Placental pericyte (primary cell): ENCODE measurements at places on chromosomes 6 and 20. TPM values are rescaled to one million over a fixed set of nuclear protein-coding genes. Genes with fewer than 3 reads are reported as not detected.

Gene SLC35B2
- 88.8 and 116 TPM in 2 replicates for total RNA-seq

Gene LINC00237
- not detected in 2 replicates for total RNA-seq

Gene CD40
- total RNA-seq: 0.57 and 0.66 TPM in 2 replicates

Gene KCNQ2
- total RNA-seq: not detected in 2 replicates

Gene CLPSL1
- total RNA-seq: not detected in 2 replicates

Gene SRSF12
- total RNA-seq: under 0.01 TPM in 1 of 2 replicates, not detected in the other

Gene TREM2
- total RNA-seq: 0.22 TPM in 1 of 2 replicates, not detected in the other

Gene VGLL2
- not detected in 2 replicates for total RNA-seq

Gene GLP1R
- not detected in 2 replicates for total RNA-seq

Gene BMP6
- 1.4 and 4.6 TPM in 2 replicates for total RNA-seq

Gene RIPOR2
- 0.22 and 4.9 TPM in 2 replicates for total RNA-seq

Gene RHAG
- total RNA-seq: not detected in 2 replicates

Gene MED20
- total RNA-seq: 27.1 and 35.2 TPM in 2 replicates

Gene PCSK2
- total RNA-seq: not detected in 2 replicates

Gene PRPH2
- 2.6 and 3.9 TPM in 2 replicates for total RNA-seq
